Stimulated activated CD4-positive, alpha-beta T cell treated with anti-CD3 and anti-CD28 coated beads, Interleukin-4, amount 100 ng/mL, for 4 hours (primary cell): ENCODE measurements at places on chromosomes 4 and X.

GRCh38 chr4:176236946-176237345 lies 32.1 kb downstream of the ASB5 start:
- no peak for DNase-seq

DNA sequence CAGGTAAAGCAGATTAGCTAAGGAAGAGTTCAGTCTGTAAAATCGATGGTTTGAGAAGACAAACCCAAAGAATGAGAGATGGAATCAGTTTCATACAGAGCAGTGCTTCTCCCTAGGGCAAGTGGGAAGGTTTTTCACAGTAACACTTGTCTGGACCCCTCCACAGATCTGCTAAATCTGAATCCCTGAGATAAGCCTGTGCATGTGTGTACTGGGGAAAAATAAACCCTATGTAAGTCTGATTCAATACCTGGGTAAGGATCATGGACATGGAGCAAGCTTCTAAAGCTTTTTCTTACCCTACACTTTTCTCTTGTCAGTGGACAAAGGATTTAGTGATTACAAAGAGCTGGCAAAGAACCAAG lies 13.6 kb downstream of the ELOVL6 start:
- no peak for DNase-seq

- DNase-seq, result no peak
Observed at GRCh38 chrX:45110494-45110893, 90.2 kb downstream of the DIPK2B start.

- no peak for DNase-seq
Observed at GRCh38 chrX:33285550-33285949, 74.2 kb upstream of the DMD start.

GRCh38 chr4:38832624-38833528 lies 23.7 kb downstream of the TLR6 start:
- no peak for DNase-seq
